ENCODE measurements at places on chromosomes 13 and 19. TPM values are rescaled to one million over a fixed set of nuclear protein-coding genes. Genes with fewer than 3 reads are reported as not detected.

The IFI30 gene
- 109 TPM for total RNA-seq

The FGF14 gene
- not detected for total RNA-seq

The ZNF154 gene
- 9.5 TPM for total RNA-seq

The ZNF555 gene
- total RNA-seq = 2.9 TPM

The SELENOV gene
- not detected for total RNA-seq

The KLK1 gene
- total RNA-seq = not detected

The KCNJ14 gene
- total RNA-seq = 1.2 TPM

The NFIX gene
- 0.61 TPM for total RNA-seq

The LPAR2 gene
- 81.5 TPM for total RNA-seq

The ZNF497 gene
- total RNA-seq = 0.40 TPM

The SMIM24 gene
- 0.33 TPM for total RNA-seq

The DGKH gene
- 1.2 TPM for total RNA-seq

The RASIP1 gene
- not detected for total RNA-seq

The PRR36 gene
- total RNA-seq = 0.12 TPM

The MYPOP gene
- 7.0 TPM for total RNA-seq
